ENCODE measurements at places on chromosomes 5 and 9. TPM values are rescaled to one million over a fixed set of nuclear protein-coding genes. Genes with fewer than 3 reads are reported as not detected.
A peak's percentile ranks its signal among the peaks of the same experiment; 100 is the strongest.

DNA sequence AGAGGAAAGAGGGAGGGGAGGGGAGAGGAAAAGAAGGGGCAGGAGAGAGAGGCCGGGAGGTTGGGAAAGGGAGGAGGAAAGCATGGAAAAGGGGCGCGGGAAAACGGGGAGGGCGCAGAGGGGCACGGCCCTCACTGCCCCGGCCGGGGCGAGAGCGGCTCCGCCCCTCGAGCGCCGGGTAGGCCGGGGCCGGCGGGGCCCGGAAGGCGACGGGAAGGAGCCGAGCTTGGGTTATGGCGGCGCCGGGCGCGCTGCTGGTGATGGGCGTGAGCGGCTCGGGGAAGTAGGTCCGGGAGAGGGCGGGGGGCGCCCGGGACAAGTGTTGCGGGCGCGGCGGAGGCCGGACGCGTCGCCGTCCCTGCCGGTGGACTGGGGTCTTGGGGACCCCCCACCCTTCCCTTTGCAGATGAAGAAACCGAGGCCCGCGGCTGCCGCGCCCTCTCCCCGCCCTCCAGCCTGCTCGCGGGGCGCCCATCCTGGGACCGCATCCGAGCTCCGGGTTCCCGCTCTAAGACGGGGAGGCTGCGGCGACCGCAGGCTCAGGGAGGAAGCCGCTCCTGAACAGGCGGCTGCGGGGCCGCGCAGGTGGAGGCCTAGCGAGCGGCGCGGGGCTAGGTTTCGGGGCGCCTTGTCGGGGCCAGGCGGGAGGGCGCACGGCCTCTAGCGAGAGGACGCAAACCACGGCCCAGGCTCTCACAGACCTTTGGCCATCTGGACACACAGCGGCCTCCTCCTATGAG, at the start of gene IDNK:
Gene IDNK, plus strand, starts transcription at position 205 of the 740 bp plus-strand sequence. Its CDS starts 29 bp downstream, at position 234.
- peak within 1 kb of the TSS; percentile 95 for H3K27ac ChIP-seq
- no peaks in the 10 kb centered on the region for H3K27me3 ChIP-seq
- peak within 1 kb of the TSS; percentile 82 for H3K4me3 ChIP-seq
- no peaks in the 10 kb centered on the region for H3K36me3 ChIP-seq

RASGEF1C gene
- not detected for total RNA-seq

- H3K27ac ChIP-seq = no peak overlapping the region
- no peaks in the 10 kb centered on the region for H3K36me3 ChIP-seq
- no peak overlapping the region for H3K4me3 ChIP-seq
Observed at GRCh38 chr9:127495884-127496555, 44.7 kb downstream of the LRSAM1 start.

DNA sequence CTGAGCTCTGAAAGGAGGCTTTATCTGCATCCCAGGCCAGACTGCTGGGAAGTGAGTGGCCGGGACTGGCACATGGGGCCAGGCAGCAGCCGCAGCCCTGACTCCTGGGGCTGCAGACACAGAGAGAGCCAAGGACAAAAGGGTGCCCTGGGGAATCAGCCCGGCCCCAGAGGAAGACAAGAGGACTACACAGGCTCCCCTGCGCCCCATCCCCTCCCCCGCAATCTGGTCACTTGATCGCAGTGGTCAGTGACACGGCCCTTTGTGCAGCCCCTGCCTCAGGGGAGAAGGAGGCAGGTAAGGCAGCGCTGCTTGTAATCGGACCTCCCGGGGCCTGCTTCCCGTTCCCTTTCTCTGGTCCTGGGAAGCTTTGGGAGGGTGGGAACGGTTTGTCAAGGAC, 55.5 kb upstream of the FUBP3 start:
- H3K4me3 ChIP-seq = no peak overlapping the region
- no peak for DNase-seq
- no peak overlapping the region for H3K27ac ChIP-seq
- H3K27me3 ChIP-seq = no peaks in the 10 kb centered on the region

GRCh38 chr5:6235726-6236125, 142.6 kb downstream of the MED10 start:
- H3K4me1 ChIP-seq = no peaks in the 10 kb centered on the region
- H3K36me3 ChIP-seq = no peaks in the 10 kb centered on the region
- no peak overlapping the region for H3K27ac ChIP-seq
- H3K27me3 ChIP-seq = no peaks in the 10 kb centered on the region

SPINK7 gene
- not detected for total RNA-seq

GRCh38 chr9:127569886-127570401, 42.1 kb upstream of the STXBP1 start:
- no peak for DNase-seq
- peaks cover 39% of the 10 kb centered on the region for H3K4me1 ChIP-seq
- H3K4me3 ChIP-seq = peak overlapping the region; percentile 92
- H3K27ac ChIP-seq = peak overlapping the region; percentile 88
- no peaks in the 10 kb centered on the region for H3K27me3 ChIP-seq

SVEP1 gene
- 24.2 TPM for total RNA-seq

SLC22A4 gene
- total RNA-seq = 1.0 TPM

ZNF658 gene
- total RNA-seq = 3.4 TPM

- H3K27me3 ChIP-seq = peaks cover 45% of the 10 kb centered on the region
- no peaks in the 10 kb centered on the region for H3K36me3 ChIP-seq
- no peak for DNase-seq
- H3K27ac ChIP-seq = no peak overlapping the region
Observed at GRCh38 chr9:35976726-35977125, 18.8 kb upstream of the OR2S2 start.

SV2C gene
- total RNA-seq = 0.52 TPM

INVS gene
- total RNA-seq = 22.6 TPM

DNA sequence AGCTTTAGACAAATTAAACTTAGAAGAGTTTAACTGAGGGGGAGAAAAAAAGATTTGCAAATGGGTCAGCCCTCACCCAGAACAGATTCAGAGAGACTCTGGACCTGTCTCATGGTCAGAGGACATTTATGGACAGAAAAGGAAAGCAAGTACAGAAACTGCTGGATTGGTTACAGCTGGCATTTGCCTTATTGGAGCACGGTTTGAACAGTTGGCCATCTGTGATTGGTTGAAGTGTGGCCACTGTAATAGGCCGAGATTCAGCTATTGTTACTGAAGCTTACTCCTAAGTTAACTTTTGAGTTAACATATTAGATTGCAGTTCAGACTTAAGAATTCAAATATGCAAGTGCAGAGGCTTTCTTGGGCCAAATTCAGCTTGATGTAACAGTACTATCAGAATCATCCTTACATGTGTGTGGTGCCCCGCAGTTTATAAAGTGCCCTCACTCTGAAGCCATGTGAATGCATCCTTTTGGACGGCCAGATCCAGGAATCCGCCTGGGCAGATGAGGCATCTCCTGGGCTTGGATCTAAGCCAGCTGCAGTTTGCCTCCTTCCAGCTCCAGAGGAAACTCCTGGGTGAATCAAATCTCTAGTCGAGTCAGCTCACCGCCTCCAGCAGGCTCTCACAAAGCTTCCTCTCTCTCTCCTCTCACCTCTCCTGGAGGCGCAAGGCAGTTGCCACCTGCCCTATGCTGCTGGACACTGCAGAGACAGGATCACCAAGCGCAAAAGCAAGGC, 165.2 kb downstream of the ADAMTS12 start:
- DNase-seq = no peak
- H3K36me3 ChIP-seq = no peaks in the 10 kb centered on the region
- H3K27ac ChIP-seq = no peak overlapping the region
- no peaks in the 10 kb centered on the region for H3K27me3 ChIP-seq
- H3K4me1 ChIP-seq = no peaks in the 10 kb centered on the region

DNA sequence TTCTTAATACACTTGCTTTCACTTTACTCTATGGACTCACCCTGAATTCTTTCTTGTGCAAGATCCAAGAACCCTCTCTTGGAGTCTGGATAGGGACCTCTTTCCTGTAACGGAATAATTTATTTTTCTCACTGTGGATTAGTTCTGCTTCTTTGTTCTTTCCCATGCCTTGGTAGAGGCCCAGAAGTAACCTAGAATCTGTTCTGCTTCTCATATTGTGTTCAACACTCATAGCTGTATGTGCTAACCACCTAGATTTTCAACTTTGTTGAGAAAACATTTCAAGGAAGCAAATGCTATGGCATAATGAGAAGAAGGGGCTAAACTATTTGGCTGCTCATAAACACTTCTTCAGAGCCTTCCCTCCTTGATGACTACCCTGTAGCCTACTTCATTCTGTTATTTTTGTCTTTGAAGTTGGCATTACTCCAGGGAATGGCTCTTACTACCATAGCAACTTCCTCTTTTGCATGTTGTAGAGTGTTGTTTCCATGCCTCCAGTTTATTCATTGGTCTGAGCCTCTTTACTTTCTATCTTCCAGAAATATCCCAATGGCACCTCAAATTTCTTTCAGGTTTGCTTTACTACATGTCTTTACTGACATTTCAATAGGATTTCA, 74.3 kb downstream of the KIAA0825 start:
- DNase-seq = no peak
- no peak overlapping the region for H3K4me3 ChIP-seq
- H3K27me3 ChIP-seq = no peaks in the 10 kb centered on the region
- H3K4me1 ChIP-seq = peaks cover 27% of the 10 kb centered on the region

DNA sequence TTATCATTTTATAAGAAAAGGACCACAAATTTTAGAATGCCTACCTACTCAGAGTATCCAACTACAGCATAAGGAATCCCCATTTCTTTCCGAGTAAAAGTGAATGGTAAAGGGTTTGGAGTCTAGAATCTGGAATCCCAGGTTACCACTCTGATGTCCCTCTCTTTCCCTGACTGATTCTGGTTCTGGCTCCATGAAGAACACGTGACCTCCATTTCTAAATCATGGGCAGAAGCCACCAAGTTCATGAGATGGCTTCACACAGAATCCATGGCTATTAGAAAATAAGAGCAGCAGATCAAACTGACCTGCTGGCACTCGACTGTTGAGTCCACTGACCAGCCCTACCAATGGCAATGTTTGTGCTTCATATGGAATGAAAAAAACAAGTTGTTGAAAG, 40.7 kb downstream of the PFDN1 start:
- no peaks in the 10 kb centered on the region for H3K27me3 ChIP-seq
- H3K36me3 ChIP-seq = peaks cover 11% of the 10 kb centered on the region
- no peak for DNase-seq
- peak overlapping the region; percentile 70 for H3K27ac ChIP-seq

DNA sequence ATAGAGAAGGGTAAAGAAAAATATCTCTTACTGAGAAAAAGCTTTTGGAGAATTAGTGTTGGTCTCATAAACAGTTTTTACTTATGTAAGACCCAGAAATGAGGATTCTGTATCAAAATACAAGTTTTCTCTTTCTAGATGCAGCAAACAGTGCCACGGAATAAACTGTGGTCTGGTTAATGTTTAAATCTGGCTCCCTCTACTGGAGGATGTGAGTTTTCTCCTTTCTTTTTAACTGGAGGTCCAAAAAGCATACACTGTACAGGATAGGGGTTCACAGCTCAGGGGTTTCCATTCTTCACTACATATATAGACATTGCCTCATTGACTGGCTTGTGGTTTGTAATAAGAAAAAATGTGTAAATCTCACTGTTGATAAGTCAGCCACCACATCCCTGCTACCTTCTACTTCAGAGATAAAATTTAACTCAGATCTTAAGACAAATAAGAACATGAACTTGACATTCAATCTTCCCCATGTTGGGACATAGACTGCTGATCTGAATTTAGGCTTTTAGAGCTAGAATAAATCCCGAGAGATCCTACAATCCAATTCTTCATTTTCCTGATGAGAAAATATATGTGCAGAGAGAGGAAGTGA, 98.9 kb downstream of the CFAP95 start:
- no peaks in the 10 kb centered on the region for H3K27me3 ChIP-seq
- DNase-seq = no peak
- no peak overlapping the region for H3K27ac ChIP-seq
- no peak overlapping the region for H3K4me3 ChIP-seq
- no peaks in the 10 kb centered on the region for H3K4me1 ChIP-seq

DNA sequence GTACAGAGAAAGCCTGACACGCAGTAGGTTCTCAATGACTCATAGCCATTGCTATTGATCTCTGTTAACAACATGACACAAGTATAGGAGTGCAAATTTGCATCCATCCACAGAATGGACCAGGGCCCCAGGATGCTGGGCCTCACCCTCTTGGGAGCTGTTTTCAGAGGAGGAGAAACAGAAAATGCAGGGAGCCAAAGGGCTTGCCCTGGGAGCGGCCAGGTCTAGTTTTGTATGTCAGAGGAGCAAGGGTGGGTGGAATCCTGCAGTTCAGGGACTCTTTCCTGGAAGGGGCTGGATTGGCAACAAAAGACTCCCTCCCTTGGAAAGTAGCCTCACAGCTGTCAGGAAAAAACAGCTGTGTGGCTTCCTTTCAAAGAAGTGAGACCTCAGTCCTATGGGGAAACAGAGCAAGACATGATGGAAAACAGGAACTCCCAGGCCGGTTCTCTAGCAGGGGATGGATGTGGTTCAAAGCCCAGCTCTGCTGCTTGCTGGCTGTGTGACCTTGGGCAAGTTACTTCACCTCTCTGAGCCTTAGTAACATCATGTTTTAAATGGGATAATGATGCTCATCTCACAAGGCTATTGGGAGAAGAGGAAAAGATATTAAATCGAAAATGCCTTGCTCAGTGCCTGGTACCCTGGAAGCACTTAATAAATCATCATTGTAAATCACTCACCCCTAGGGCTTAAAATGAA, 50.5 kb upstream of the SH3PXD2B start:
- H3K27me3 ChIP-seq = peaks cover 4% of the 10 kb centered on the region
- peaks cover 10% of the 10 kb centered on the region for H3K4me1 ChIP-seq
- no peak overlapping the region for H3K4me3 ChIP-seq
- no peak for DNase-seq
- H3K27ac ChIP-seq = no peak overlapping the region

- no peak overlapping the region for H3K27ac ChIP-seq
- no peaks in the 10 kb centered on the region for H3K27me3 ChIP-seq
- H3K36me3 ChIP-seq = peaks cover 56% of the 10 kb centered on the region
- no peak overlapping the region for H3K4me3 ChIP-seq
Observed at GRCh38 chr5:148443241-148443640, 59.5 kb downstream of the FBXO38 start.

DNA sequence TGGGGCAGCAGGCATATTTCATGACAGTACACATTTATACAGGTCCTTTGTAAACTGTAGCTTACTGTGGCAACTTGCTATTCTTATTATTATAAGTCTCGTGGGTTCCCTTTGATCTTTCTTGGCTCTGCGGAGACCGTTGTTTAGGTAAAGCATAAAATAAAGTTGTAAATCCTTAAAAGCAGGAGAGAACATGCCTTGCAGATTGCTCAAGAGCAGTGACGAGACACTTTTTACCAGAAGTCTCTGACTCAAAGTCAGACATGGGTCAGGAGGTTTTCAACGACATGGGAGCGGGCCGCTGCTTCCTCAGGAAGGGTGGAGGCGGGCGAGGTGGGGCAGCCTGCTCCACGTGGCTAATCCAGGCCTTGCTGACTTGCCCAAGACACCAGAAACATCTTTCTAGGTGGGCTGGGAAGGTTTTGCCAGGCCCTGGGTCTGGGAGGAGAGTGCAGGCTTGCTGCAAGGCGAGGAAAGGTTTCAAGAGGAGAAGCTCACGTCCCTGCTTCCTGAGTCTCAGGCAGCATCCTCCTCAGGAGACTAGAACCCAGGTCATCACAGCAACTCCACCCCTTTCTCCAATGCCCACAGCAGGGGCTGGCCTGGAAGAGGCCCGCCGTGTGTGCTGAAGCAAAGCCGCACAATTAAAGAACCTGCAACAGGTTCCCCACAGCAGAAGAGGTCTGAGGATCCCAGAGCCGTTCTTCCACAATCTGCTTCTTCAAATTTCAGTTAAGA, 6.5 kb downstream of the TBC1D2 start:
- DNase-seq = no peak
- H3K27me3 ChIP-seq = no peaks in the 10 kb centered on the region
- peak overlapping the region; percentile 99 for H3K27ac ChIP-seq
- H3K4me1 ChIP-seq = peaks cover 40% of the 10 kb centered on the region

GRCh38 chr5:150058480-150059126, 27.8 kb downstream of the CSF1R start:
- H3K27me3 ChIP-seq = no peaks in the 10 kb centered on the region
- no peak for DNase-seq
- peaks cover 33% of the 10 kb centered on the region for H3K4me1 ChIP-seq
- no peak overlapping the region for H3K4me3 ChIP-seq
- peak overlapping the region; percentile 58 for H3K27ac ChIP-seq
